CD4-positive, alpha-beta T cell (primary cell): ENCODE measurements at places on chromosomes 1 and 21.

DNA sequence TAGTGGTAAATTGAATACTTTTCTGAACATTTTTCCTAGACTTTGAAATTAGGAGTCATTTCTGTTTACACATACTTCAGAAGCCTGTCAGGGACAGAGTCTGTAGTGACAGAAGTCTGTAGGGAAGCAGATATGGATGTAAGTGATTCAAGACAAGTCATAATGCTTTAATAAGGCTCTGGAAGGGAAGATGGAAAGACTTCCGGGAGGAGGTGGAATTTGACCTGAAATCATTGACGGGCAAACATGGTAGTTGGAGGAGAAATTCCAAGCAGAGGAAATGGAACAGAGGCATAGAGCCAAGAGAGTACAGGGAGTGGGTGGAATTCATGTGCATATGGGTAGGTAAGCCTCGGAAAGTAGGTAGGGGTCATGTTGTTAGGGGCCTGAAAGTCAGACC lies 22.5 kb downstream of the CAMTA1 start:
- no peak for DNase-seq

- peak; percentile 23 for DNase-seq
These were observed 54.4 kb downstream of the NAV1 start for GRCh38 chr1:201593200-201593921.

DNA sequence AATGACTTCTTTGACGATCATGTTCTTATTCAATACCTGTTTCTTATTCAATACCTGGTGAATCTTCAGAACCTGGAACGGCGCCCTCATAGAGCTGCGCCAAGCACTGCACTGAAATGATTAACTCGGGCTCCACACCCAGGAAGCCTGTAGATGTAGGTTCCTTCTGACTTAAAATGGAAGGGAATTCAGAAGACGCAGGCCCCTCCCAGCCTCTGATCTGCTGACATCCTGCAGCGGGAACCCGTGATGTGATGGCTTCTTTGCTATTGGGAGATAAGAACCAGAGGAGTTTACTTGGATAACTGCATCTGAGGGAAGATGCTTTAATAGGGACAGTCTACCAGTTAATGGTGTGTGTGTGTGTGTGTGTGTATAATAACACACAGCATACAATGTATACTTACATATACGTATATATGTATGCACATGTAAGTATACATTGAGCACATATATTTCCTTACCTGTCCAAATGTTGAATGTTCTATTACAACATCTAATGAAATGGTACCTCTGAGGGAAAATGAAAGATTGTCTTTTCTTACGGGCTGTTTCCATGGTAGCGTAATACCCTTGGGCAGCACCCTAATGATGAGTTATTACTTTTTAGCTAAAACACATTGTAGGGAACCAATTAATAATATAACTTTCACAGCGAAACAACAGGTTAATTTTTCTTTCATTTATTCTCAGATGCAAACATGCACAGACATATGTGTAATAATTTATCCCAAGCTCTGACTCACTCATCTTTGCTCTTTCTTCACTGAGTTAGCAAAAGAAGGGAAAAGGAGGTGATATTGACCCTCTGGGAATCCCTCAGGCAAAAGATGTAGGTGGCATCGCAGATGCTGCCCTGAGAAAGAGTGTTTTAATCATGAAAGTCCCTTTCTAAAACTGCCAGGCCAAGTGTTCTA lies 379.8 kb downstream of the SIPA1L2 start:
- DNase-seq: no peak

GRCh38 chr1:232562855-232563510 lies 67.0 kb downstream of the SIPA1L2 start:
- DNase-seq: no peak

DNA sequence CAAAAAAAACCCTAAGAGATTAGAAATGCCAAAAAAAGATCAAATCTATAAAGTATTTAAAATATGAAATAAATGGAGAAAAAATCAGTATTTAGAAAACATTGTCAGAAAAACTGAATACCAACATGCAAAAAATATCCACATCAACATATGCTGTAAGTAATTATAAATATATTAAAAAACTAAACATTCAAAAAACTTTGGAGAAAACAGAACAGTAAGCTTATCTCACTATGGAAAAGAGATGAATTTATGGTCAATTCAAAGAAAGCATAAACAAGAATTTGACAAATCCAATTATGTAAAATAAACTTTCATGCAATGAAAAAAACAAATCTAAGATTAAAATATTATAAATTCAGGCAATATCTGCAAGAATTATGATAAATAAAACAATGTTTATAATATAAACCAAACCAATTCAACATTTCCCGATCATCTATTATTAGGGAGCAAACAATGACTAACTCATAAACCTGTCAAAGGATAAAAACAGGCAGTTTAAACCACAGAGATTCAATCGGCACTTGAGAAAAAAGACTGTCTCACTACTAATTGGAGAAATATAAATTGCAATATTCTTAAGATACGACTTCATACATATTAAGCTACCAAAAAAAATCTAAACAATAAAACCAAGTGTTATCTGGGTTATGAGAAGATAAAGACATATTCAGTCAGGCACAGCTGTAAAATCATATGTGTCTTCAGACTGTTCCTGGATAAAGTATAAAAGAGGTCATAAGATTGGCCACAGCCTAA lies 21.8 kb downstream of the EYA3 start:
- DNase-seq: no peak

GRCh38 chr1:50570066-50570468 lies 146.8 kb upstream of the DMRTA2 start:
- no peak for DNase-seq

DNA sequence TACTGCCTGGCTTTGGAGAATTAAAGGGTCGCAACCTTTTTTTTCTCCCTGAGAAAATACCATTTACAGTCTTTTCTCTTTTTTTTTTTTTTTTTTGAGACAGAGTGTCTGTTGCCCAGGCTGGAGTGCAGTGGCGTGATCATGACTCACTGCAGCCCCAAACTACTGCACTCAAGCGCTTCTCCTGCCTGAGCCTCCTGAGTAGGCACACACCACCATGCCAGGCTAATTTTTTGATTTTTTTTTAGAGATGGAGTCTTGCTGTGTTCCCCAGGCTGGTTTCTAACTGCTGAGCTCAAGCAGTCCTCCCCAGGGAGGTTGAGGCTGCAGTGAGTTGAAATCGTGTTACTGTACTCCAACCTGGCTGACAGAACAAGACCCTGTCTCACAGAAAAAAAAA lies 24.6 kb downstream of the UBE4B start:
- DNase-seq: no peak

- DNase-seq: no peak
These were observed 17.7 kb downstream of the IRF2BP2 start for GRCh38 chr1:234592240-234592639.

DNA sequence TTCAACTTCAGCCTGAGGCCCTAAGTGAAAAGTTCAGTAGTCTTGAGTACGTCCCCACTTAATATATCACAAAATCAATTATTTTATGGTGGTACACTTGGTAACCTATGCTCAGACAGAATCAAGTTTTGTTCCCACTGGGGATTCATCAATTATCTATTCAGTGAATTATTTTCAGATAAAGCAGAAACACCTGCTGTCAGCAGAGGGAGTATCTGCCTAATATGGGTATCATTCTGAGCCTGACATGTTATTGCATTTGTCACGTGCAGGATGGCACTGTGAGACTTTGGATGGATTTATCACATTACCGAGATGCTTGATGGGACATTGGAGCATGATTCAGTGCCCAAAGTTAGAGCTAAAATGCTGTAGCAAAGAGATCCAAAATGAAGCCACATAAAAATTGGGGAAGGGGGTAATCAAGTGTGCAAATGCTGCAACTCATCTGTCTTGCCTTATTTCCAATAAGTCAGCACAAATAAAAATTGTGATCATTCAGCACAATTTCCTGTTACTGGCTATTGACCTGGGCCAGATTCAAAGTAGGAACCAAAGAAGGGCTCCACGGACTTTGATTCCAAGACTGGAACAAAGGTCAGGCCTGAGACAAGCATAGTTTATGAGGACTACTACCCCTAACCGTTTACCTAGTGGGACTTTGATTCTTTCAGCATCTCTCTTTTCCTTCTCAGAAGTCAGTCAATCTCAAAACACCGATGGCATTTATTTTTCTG lies 657.6 kb downstream of the LMO4 start:
- DNase-seq: no peak

DNA sequence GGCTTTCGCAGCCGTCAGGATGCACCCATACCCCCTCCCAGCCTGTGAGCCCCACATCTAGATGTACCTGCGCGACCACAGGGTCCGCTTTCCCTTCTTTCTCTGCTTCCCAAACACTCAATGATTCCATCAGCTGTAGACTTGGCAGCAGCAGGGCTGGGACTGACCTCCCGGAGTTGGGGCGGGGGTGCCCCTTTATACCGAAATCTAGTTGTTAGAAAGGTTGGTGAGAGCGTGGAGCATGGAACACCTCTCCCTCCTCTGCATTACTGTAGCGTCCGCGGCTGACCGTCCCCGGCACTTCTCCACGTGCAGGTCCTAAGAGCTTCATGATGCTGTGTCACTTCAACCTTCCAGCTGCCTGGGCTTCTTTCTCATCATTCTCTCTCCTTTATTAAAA lies 21.1 kb upstream of the ACTRT2 start:
- DNase-seq: no peak

- DNase-seq: no peak
These were observed 22.5 kb downstream of the TGFBR3 start for GRCh38 chr1:91863498-91863897.

GRCh38 chr1:175376194-175376593 lies 183.6 kb upstream of the KIAA0040 start:
- DNase-seq: no peak

- no peak for DNase-seq
These were observed 17.3 kb upstream of the TMEM183A start for GRCh38 chr1:202989879-202990278.

GRCh38 chr1:31911994-31912780 lies 26.0 kb downstream of the PTP4A2 start:
- no peak for DNase-seq

DNA sequence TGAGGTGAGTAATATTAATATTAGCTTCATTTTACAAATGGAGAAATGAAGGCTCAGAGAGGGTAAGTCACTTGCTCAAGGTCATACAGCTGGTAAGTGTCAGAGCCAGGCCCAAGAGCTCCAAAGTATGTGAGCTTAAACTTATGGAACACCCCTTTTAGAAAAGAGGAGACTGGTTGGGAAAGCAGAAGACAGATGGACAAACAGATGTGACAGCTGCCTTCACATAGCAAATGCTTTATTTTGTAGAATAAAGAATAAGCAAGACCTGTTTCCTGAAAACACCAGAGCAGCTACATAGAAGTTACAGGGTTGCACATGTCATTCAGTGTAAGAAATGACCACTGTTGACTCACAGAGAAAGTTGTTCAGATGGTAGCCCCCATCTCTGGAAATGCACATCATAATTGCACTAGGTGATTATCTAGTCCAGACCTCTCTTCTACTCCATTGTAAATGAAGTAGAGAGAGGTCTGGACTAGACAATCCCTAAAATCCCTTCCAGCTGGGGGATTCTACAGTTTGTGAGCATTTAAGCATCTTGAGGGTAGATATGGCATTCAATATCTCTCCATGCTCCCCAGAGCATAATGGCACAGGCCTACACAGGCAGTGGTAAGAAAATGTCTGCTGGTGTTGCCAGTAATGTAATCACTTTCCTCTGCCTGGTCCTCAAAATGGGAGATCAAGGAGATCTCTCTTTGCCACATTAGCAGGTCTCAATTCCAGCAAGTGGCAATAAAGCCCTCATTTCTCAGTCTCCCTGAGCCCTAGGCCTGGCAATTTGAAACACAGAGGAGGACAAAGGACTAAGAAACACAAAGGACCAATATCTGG lies 188.2 kb upstream of the FGGY start:
- DNase-seq: no peak

GRCh38 chr1:35783055-35783583 lies 13.3 kb upstream of the CLSPN start:
- no peak for DNase-seq

GRCh38 chr1:22077728-22078127 lies 25.2 kb downstream of the CDC42 start:
- no peak for DNase-seq

- DNase-seq: no peak
These were observed 64.1 kb downstream of the SETD4 start for GRCh38 chr21:35996217-35996616.

DNA sequence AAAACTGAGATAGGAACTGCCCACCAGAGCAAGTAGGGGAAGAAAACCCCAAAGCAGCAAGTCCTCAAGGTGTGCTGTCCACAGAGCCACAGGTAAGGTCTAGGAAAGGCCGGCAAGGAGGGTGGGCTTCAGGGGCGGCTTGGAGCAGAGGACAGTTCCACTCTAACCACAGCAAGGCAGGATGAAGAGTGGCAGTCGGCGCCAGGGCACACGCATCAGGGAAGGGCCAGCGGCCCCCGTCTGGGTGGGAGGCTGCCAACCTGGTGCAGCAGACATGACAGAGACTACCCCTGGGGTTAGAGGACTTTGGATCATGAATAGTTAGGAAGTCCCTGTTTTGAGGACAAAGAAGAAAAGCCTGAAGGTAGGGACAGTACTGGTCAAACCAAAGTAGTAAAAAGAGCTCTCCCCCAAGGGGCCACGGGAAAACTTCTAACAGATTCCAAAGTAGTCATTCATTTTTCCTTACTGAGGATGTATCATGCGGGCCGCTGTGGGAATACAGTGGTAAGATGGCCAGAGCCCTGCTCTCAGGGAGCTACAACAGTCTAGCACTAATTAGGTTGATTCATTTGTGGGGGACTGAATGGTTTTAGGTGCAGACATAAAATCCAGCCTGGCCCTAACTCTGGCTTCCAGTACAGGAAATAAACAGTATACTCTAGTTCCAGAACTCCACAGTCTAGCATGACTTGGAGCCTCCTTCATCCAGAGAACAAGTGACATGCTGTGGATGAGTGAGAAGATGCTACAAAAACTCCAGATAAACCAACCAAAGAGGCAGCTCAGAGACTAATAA lies 3.5 kb upstream of the RAP1GAP start:
- DNase-seq: no peak

DNA sequence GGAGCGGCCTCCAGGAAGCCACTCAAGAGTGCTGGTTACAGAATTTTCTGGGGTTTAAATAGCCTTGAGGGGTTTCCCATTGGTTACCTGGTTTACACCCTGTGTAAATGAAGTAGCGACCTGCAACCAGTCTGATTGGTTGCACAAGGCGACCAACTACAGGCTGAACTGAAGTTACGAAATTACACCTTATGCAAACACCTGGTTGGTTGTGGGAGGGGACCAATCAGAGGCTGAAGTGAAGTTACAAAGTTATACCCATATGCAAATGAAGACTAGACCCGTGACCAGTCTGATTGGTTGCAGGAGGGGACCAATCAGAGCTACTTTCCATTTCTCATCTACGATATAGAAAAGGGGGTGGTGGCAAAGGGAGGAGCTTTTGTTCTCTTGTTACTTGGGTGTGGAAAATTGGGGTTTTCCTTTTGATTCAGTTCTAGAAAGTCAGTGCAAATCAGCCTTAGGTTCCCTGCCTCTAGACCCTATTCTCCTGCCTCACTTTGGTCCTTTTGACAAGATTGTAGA lies 22.2 kb upstream of the C1orf174 start:
- DNase-seq: peak; percentile 16

DNA sequence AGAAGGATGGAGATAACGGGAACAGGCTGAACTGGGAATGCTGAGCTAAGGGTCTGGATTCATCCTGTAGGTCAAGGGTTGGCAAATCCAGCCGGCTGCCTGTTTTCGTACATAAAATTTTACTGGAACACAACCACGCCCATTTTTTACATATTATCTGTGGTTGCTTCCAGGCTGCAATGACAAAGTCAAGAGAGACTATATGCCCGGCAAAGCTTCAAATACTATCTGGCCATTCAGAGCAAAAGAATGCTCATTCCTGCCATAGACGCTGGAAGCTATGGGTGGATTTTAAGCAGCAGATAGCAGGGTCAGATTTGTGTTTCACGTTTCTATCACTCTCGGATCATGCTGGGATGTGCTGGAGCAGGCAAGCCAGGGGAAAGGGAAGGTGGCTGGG lies 137.9 kb upstream of the EDN2 start:
- no peak for DNase-seq
